ENCODE measurements at places on chromosomes 3 and 15. TPM values are rescaled to one million over a fixed set of nuclear protein-coding genes. Genes with fewer than 3 reads are reported as not detected.
A peak's percentile ranks its signal among the peaks of the same experiment; 100 is the strongest.

- no peaks in the 10 kb centered on the region for H3K36me3 ChIP-seq
- H3K27me3 ChIP-seq = no peaks in the 10 kb centered on the region
- H3K4me1 ChIP-seq = no peaks in the 10 kb centered on the region
- no peak overlapping the region for H3K27ac ChIP-seq
- H3K4me3 ChIP-seq = no peak overlapping the region
Observed at GRCh38 chr15:28026764-28027713, 72.1 kb downstream of the OCA2 start.

Gene CCR9
- total RNA-seq = not detected

- H3K36me3 ChIP-seq = no peaks in the 10 kb centered on the region
- no peak overlapping the region for H3K4me3 ChIP-seq
- H3K4me1 ChIP-seq = peaks cover 14% of the 10 kb centered on the region
Observed at GRCh38 chr3:143830063-143830462, 18.2 kb downstream of the SLC9A9 start.

GRCh38 chr15:86765281-86765680, 685.6 kb downstream of the AGBL1 start:
- no peak for DNase-seq
- H3K27me3 ChIP-seq = no peaks in the 10 kb centered on the region
- no peaks in the 10 kb centered on the region for H3K4me1 ChIP-seq
- no peaks in the 10 kb centered on the region for H3K36me3 ChIP-seq
- no peak overlapping the region for H3K4me3 ChIP-seq
- H3K27ac ChIP-seq = no peak overlapping the region

- H3K4me1 ChIP-seq = no peaks in the 10 kb centered on the region
- H3K27me3 ChIP-seq = no peaks in the 10 kb centered on the region
- no peak overlapping the region for H3K4me3 ChIP-seq
- no peak for DNase-seq
Observed at GRCh38 chr3:145417678-145418077, 743.3 kb downstream of the PLOD2 start.

DNA sequence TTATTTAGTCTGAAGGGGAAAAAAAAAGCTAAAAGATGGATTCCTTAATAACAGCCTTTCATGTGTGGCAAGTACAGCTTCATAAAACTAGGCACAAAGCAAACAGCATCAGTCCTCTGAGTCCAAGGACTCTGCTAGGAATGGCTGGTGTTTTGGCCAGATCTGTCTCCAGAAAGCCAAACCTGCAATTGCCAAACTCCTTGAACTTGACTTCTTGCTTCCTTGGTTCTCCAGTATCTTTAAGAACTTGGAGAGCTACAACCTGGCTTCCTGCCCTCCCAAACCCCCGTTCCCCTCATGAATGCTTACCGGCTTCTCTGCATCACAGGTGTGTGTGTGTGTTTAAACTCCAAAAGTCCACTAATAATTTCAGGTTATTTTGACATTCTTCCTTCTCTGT, 1.6 kb upstream of the PLOD2 start:
- no peak overlapping the region for H3K4me3 ChIP-seq
- no peaks in the 10 kb centered on the region for H3K36me3 ChIP-seq
- no peaks in the 10 kb centered on the region for H3K27me3 ChIP-seq
- H3K4me1 ChIP-seq = peaks cover 18% of the 10 kb centered on the region
- H3K27ac ChIP-seq = no peak overlapping the region
- DNase-seq = no peak

Gene FAM131A
- total RNA-seq = 19.0 TPM

- no peaks in the 10 kb centered on the region for H3K4me1 ChIP-seq
- H3K4me3 ChIP-seq = no peak overlapping the region
- no peak for DNase-seq
- H3K27me3 ChIP-seq = peaks cover 7% of the 10 kb centered on the region
- no peaks in the 10 kb centered on the region for H3K36me3 ChIP-seq
Observed at GRCh38 chr15:72933976-72934375, 118.3 kb upstream of the NEO1 start.

Gene CIDEC
- total RNA-seq = not detected

DNA sequence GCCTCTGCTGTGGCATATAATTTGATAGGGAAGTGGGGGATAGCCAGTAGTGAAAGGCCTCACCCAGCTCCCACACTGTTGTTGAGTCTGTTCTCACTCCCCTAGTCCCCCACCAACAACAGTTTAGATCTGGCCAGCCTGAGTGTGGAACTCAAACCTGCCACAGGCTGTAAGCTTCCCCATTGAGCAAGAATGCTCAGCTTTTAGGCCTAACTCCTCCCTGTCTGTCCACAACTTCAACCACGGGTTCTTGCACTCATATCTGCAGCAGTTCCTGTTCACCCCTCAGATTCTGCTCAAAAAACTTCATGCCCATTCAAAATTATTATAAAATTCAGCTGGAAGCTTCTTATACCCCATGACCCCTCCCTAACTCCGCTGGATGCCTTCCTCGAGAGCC, 975.1 kb downstream of the NSUN3 start:
- no peaks in the 10 kb centered on the region for H3K27me3 ChIP-seq
- no peak for DNase-seq
- H3K27ac ChIP-seq = no peak overlapping the region

DNA sequence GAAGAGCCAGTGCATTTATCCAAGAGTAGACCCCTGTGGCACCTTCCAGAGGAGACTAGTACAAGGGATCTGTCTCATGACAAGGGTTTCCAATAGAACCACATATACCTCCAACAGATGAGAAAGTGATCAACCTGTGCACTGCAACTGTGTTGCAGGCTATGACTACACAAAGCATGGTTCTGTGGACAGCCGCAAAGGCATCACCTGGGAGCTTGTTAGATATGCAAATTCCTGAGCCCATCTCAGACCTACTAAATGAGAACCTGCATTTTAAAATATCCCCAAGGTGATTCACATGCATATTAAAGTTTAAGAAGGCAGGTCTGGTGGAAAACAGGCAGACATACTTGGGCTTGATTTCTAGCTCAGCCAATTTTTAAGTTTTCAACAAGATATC, 368.7 kb downstream of the FOXP1 start:
- H3K36me3 ChIP-seq = no peaks in the 10 kb centered on the region
- no peak overlapping the region for H3K27ac ChIP-seq
- H3K27me3 ChIP-seq = no peaks in the 10 kb centered on the region
- H3K4me3 ChIP-seq = no peak overlapping the region
- no peak for DNase-seq

DNA sequence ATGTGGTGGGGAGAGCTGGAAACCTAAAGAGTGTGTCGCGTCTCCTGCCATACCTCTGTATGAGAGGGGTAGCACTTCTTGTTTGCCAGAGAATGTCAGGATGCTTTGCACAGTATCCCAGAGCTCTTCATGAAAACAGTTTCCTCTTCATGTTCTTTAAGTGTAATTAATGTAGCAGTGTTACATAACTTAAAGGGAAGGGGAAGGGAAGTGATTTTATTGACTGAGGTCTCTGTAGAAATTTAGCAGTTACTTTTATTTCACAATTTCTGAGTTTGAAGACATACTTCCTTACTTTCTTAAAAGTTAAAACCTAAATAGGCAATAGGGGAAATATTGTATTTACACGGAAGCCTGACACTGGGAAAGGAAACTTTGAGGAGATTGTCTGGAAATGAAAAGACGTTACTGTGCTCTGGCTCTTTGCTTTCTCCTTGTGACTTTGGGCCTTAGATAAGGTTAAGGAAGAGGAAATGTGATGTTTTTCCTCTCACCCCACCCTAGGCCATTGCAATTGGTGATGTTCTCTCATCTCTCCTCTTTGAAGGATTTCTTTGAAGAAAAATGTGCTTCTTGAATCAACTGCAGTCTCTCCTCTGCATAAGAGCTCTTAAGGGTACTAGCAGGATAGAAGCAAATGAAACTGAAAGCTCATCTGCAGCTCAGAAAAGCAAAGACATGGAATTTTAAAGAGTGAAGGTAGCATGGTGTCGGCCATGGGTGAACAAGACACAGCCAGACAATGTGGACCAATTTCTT, 6.0 kb downstream of the NXPE3 start:
- peak overlapping the region; percentile 6 for H3K4me3 ChIP-seq
- H3K36me3 ChIP-seq = peaks cover 56% of the 10 kb centered on the region
- no peak for DNase-seq
- H3K4me1 ChIP-seq = peaks cover 21% of the 10 kb centered on the region
- H3K27me3 ChIP-seq = no peaks in the 10 kb centered on the region

Gene RLBP1
- total RNA-seq = not detected

GRCh38 chr3:172040981-172041963, 1.9 kb downstream of the FNDC3B start:
- peaks cover 36% of the 10 kb centered on the region for H3K4me1 ChIP-seq
- DNase-seq = peak; percentile 66
- H3K4me3 ChIP-seq = peak overlapping the region; percentile 96
- no peaks in the 10 kb centered on the region for H3K27me3 ChIP-seq
- H3K27ac ChIP-seq = peak overlapping the region; percentile 97

Gene PLSCR5
- not detected for total RNA-seq

Gene AHSG
- not detected for total RNA-seq

DNA sequence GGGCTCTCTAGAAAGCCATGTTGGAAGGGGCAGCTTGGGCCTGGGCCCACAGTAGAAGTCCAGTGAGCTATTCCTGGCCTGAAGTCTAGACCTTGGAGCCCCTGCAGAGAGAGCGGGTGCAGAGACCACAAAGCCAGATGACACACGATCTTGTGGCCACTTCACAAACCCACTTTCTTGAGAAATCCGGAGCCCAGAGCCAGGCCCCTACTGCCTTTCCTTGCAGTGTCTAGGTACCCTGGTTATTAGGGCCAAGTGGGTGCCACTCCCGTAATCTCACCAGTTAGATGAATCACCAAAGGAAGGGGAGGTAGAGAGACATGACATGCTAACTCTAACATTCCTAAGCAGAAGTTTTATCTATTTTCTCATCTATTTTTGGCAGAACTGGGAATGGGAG, 72.5 kb upstream of the ADAMTSL3 start:
- no peak overlapping the region for H3K27ac ChIP-seq
- no peaks in the 10 kb centered on the region for H3K27me3 ChIP-seq
- no peaks in the 10 kb centered on the region for H3K4me1 ChIP-seq
- no peaks in the 10 kb centered on the region for H3K36me3 ChIP-seq
- no peak for DNase-seq

Gene PRKCI
- total RNA-seq = 43.2 TPM

Gene MAP1A
- 2.3 TPM for total RNA-seq

- DNase-seq = no peak
- no peaks in the 10 kb centered on the region for H3K36me3 ChIP-seq
- H3K27ac ChIP-seq = no peak overlapping the region
- H3K4me1 ChIP-seq = no peaks in the 10 kb centered on the region
Observed at GRCh38 chr15:71674354-71674753, 136.0 kb upstream of the NR2E3 start.

DNA sequence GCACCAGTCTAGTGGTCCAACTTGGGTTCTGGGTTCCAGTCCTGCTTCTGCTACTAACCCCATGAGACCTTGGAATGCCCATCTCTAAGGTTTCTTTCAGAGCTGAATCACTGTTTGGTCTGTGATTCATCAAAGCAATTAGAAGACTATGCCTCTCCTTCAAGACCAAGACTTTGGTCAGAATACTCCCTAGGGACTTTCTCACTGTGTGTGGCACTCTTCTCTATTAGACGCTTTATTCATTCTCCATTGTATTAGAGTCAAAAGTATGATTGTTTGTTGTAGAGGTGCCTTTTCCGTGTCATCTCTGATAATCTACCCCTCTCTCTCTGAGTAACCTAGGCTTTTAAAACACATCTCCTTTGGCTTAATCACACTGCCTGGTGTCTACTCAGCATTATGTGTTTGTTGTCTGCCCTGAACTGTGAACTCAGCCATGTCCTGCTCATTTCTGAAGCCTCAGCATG, 90.5 kb downstream of the LPP start:
- no peak for DNase-seq
- H3K4me1 ChIP-seq = peaks cover 6% of the 10 kb centered on the region
- no peak overlapping the region for H3K4me3 ChIP-seq
- H3K36me3 ChIP-seq = no peaks in the 10 kb centered on the region
- H3K27me3 ChIP-seq = no peaks in the 10 kb centered on the region

GRCh38 chr3:47414161-47414564, 33.3 kb downstream of the PTPN23 start:
- DNase-seq = no peak
- H3K27ac ChIP-seq = no peak overlapping the region
- no peaks in the 10 kb centered on the region for H3K4me1 ChIP-seq
- no peak overlapping the region for H3K4me3 ChIP-seq
- peaks cover 81% of the 10 kb centered on the region for H3K36me3 ChIP-seq
- no peaks in the 10 kb centered on the region for H3K27me3 ChIP-seq

GRCh38 chr3:19711160-19711782, 222.7 kb downstream of the EFHB start:
- H3K4me3 ChIP-seq = no peak overlapping the region
- DNase-seq = no peak
- H3K36me3 ChIP-seq = no peaks in the 10 kb centered on the region
- no peak overlapping the region for H3K27ac ChIP-seq

- no peak overlapping the region for H3K27ac ChIP-seq
- H3K27me3 ChIP-seq = no peaks in the 10 kb centered on the region
- H3K4me3 ChIP-seq = no peak overlapping the region
- H3K36me3 ChIP-seq = peaks cover 25% of the 10 kb centered on the region
- no peak for DNase-seq
- H3K4me1 ChIP-seq = no peaks in the 10 kb centered on the region
Observed at GRCh38 chr3:197124713-197125112, 95.1 kb upstream of the MELTF start.

DNA sequence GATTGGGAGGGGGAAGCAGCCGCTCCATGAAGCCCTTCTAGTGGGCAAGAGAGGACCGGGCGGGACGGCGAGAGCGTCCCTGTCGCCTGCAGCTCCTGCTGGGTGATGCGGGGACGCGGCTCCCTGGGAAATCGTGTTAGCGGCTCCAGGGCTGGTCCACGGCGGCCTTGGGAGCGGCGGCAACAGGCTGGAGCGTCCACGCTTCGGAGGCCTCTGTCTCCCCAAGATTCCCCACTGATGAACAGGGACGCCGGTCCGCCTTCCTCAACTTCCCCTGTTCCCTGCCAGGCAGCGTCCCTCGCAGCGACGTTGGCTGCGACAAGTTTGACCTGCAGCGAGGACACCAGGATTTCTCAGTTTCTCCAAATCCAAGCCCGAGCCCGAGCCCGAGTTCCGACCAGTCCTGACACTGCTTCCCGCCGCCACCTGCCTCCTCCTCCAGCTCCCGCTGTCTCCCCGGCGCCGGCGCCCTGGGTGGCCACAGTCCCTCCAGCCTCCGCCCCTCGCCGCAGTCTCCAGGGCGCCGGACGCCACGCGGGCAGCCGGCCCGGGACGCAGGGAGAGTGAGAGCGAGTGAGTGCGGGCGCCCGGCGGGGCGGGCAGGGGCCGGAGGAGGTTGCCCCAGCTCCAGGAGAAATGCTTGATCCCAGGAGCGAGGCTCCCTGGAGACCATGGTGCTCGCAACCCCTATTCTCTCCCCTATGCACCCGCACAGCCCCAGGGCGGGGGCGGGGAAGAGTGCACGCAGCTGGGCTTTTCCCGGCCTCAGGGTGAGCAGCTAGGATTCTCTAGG, 78.1 kb upstream of the RNF7 start:
- no peaks in the 10 kb centered on the region for H3K36me3 ChIP-seq
- no peak overlapping the region for H3K27ac ChIP-seq
- H3K4me3 ChIP-seq = peak overlapping the region; percentile 58
- H3K4me1 ChIP-seq = peaks cover 14% of the 10 kb centered on the region
- H3K27me3 ChIP-seq = no peaks in the 10 kb centered on the region
- DNase-seq = peak; percentile 83
